ENCODE measurements at places on chromosomes 6 and 20.

- DNase-seq, result no peak
These were observed 7.4 kb downstream of the SNX9 start for GRCh38 chr6:157830354-157831017.

DNA sequence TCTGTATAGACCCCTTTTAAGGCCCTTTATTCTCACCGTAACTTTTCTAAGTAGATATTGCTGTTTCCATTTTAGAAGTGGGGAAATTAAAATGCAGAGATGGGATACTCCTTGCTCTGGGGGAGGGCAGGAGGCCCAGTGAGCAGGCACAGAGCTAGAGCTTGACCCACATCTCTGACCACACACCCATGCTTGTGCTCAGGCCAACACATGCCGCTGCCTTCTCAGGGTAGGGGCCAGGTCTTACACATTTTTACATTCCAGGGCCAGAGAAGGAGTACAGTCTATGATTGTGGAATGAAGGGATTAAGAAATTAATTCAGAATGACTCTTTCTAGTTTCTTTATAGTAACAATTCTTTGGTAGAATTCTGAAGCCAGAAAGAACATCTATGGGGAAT, 104.8 kb downstream of the SOBP start:
- DNase-seq, result no peak

- DNase-seq, result no peak
These were observed 220.5 kb downstream of the PKHD1 start for GRCh38 chr6:51866867-51867266.

GRCh38 chr6:82362878-82363427, 664 bp upstream of the TPBG start:
- DNase-seq, result no peak

DNA sequence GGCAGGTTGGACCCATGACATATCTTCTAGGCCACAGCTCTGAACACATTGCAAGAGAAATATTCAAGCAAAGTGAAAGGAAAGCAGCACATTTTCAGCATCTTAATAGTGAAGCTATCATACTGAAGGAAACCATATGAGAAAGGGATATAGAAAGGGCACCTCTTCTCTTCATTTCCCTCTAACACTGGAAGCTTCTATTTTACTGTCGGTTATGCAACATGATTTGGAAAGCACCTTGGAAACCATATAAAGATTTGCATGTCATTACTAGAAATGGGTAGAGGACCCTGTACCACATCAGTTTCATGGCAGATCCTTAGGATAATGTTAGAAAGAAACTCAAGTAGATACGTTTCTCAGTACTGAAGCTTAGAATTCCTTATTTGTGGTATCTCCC, 70.5 kb upstream of the HMGN3 start:
- no peak for DNase-seq

DNA sequence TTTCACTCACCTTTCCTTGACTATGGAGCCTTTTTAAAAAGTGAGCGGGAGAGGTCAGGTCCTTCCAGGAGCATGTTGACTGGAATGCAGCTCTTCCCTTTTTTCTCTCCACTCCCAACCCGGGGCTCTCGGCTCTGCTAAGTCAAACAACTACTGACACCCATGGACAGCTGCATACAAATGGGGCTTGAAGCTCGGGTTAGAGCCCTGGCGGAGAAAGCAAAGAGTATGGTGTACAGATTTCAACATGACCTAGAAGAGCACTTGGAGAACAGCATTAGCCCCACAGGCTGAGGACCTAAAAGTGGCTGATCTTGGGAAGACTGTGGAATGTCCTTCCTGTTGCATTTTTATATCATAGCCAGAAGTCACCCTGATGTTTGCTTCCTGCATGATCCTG, 162.0 kb upstream of the STMND1 start:
- no peak for DNase-seq

GRCh38 chr6:109301418-109301817, 80.8 kb downstream of the CD164 start:
- no peak for DNase-seq

DNA sequence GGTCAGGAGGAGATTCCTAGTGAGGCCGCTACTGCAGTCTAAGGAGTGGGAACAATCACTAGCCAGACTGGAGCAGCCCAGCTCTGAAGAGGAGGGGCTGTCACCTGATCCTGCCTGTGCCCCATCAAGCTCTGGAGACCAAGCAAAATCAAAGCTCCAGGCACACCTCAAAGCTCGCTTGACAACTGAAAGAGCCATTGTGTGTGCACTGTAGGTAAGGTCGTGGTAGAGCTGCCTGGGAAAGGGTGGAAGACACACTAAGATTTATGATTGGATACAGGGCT, 58.2 kb downstream of the CSE1L start:
- no peak for DNase-seq

- DNase-seq, result no peak
These were observed 115.7 kb downstream of the B3GAT2 start for GRCh38 chr6:70841112-70841511.

DNA sequence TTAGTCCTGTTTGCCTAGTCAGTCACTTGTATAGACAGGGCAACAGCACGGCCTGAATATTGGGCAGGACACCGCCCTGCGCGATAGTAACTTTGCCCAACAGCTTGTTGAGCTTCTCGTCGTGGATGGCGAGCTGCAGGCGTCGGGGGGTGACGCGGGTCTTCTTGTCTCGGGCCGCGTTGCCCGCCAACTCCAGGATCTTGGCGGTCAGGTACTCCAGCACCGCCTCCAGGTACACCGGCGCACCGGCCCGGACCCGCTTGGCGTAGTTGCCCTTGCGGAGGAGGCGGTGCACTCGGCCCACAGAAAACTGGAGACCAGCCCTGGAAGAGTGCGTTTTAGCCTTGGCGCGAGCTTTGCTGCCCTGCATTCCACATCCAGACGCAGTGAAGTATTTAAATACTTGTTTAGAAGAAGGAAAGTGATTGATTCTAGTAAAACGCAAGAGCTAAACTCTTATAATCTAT, 92.8 kb upstream of the BTN3A2 start:
- peak; percentile 66 for DNase-seq

GRCh38 chr6:159522877-159523547, 170.0 kb downstream of the SOD2 start:
- DNase-seq, result no peak

- DNase-seq, result no peak
These were observed 10.2 kb upstream of the NEDD9 start for GRCh38 chr6:11242711-11243110.

- DNase-seq, result no peak
These were observed 10.3 kb upstream of the RHAG start for GRCh38 chr6:49646942-49647341.

- DNase-seq, result no peak
These were observed 19.7 kb upstream of the OGFRL1 start for GRCh38 chr6:71268735-71269437.

DNA sequence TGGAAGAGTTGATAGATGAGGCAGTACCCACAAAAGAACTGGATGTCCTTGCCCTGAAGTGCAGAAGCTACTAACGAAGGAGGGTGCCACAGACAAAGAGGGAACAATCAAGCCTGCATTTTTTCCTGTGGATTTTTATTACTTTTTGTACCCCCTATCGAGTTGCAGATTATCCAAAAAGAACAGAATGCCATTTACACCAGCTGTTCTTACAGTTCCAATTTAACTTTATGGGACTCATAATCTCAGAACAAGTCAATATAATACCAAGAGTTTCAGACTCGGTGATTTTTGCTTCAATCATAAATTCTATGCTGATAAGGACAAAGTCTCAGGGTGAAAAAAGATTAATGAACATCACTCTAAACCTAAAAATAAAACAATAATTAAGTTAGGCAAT, 4.0 kb upstream of the CNKSR3 start:
- no peak for DNase-seq

DNA sequence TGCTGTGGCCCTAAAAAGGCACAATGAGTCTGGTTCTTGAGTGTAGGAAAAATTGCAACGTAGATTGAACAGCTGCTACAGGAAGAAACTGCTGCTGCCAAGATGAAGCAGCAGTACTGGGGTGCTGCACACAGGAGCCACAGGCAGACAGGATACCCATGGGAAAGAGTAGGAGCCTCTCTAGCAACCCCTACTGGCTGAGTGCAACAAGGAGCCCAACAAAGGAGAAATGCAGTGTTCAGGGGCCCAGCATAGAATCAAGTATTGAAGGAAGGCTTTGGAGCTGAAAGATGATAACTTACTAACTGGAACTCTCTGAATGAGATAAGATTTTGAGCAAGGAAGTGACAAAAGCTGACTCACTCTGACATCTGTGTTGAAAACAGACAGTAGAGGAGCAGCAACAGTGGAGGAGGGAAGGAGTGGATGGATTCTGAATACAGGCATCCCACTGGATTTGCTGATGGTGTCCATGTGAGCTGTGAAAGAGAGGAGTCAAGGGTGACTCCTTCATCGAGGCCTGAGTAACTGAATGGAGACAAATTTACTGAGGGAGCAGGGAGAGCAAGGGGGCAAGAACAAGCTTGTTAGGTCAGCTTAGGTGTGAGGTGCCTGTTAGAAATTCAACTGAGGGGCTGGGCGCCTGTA, 534.7 kb upstream of the JARID2 start:
- no peak for DNase-seq

DNA sequence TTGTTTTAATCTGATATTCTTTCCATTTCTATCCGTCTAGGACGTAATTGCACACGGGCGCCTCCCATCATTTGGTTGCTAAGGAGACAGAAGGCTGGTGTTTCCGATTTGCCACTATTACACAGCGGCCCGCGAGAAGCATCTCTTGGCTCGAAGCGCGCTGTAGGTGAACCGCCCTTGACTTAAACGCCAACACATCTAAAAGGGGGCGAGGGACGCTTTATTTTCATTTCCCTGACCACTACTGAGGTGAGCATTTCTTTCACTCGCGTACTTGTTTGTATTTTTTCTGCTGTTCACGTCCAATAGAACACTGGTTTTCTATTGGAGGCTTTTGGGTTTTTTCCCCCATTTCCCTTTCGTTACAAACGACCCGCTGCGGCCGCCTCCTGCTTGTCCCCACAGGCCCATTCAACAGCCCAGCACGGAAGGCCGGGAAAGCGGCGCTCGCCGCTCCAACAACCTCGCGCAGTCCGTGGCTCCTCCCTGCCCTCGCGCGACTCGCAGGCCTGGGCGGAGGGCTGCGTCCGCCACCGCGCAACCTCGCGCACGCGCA, 505 bp upstream of the WRNIP1 start:
- DNase-seq, result no peak

- no peak for DNase-seq
These were observed 3.8 kb downstream of the INSM1 start for GRCh38 chr20:20371681-20372080.

- DNase-seq, result no peak
These were observed 547.8 kb downstream of the TENT5A start for GRCh38 chr6:81204731-81205130.

GRCh38 chr6:154370545-154370944, 13.9 kb upstream of the IPCEF1 start:
- DNase-seq, result no peak

DNA sequence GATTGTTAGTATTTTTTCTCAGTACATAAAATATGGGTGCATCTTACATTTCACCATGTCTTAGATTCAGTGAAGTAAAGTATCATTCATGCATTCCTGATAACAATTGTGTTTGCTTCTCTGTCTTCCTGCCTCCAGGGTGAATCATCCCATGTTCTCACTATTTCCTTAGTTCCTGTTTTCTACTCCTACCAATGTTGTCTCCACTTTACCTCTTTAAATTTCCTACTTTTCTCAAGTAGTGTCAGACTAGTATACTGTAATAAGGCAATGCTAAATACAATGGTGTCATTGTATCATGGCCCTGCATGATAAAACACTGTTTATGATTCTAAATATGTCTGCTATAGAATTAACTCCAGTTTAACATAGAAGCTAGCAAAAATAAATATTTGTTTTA, 37.4 kb upstream of the GABRR1 start:
- DNase-seq, result no peak

- no peak for DNase-seq
These were observed 485.8 kb upstream of the SOX4 start for GRCh38 chr6:21107796-21108195.

- no peak for DNase-seq
These were observed 101.9 kb upstream of the NAA20 start for GRCh38 chr20:19915111-19915798.

GRCh38 chr6:37365791-37366190, 12.0 kb downstream of the RNF8 start:
- no peak for DNase-seq

DNA sequence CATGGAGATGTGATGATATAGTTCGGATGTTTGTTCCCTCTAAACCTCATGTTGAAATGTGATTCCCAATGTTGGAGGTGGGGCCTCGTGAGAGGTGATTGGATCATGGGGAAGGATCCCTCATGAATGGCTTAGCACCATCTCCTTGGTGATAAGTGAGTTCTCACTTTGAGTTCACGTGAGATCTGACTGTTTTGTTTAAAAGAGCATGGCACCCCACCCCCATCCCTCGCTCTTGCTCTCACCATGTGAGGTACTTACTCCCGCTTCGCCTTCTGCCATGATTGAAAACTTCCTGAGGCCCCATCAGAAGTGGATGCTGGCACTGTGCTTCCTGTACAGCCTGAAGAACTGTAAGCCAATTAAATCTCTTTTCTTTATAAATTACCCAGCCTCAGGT, 10.9 kb downstream of the SLC32A1 start:
- no peak for DNase-seq

DNA sequence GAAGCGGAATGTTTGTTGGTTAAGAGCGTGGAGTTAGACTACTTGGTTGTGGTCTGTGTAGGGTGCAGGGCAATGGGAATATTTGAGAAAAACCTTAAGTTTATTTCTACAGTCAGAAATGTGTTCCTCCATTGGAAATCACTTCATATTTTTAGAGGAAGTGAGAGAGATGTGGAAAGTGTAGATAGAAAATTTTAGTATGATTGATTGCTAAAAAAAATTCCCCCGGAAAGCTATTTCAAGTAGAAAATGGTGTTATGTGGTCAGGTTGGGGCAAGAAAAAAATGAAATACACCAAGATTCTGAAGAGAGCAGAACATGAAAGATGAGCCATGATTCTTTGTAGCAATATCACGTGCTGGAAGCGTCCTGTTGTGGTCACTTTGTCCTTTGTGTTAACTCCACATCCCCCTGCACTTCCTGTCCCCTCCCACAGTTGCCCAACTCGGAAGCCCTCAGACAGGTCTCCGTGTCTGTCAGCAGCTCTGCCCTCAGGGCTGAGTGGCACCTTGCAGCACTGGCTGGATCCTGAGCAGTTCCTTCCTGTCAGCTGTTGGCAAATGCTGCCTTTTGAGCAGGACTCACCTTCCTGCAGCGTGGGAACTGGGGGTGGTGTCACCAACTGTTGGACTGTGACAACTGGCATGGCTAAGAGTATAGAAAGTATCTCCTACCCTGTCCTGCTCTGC, 137.5 kb upstream of the SLC24A3 start:
- no peak for DNase-seq

- no peak for DNase-seq
These were observed 73.9 kb downstream of the PLG start for GRCh38 chr6:160775792-160776580.

- DNase-seq, result no peak
These were observed 52.1 kb downstream of the RNASET2 start for GRCh38 chr6:166904101-166904746.

- DNase-seq, result peak; percentile 40
These were observed 659 bp downstream of the CEP85L start for GRCh38 chr6:118650582-118651281.

GRCh38 chr6:96760153-96760687, 77.1 kb downstream of the GPR63 start:
- no peak for DNase-seq

- no peak for DNase-seq
These were observed 46.6 kb upstream of the PTPRK start for GRCh38 chr6:128567029-128567428.

- no peak for DNase-seq
These were observed 9.5 kb downstream of the CNKSR3 start for GRCh38 chr6:154500769-154501577.

GRCh38 chr6:143549221-143549948, 37.9 kb upstream of the FUCA2 start:
- no peak for DNase-seq

GRCh38 chr6:169886631-169887227, 135.3 kb downstream of the ERMARD start:
- DNase-seq, result no peak
